ENCODE measurements at places on chromosomes 7 and 10.

GRCh38 chr10:52558090-52558489 is 214.5 kb downstream of the MBL2 start:
- no peak overlapping the region for H3K27ac ChIP-seq
- peaks cover 15% of the 10 kb centered on the region for H3K36me3 ChIP-seq
- no peaks in the 10 kb centered on the region for H3K4me1 ChIP-seq
- DNase-seq = no peak
- no peaks in the 10 kb centered on the region for H3K27me3 ChIP-seq

DNA sequence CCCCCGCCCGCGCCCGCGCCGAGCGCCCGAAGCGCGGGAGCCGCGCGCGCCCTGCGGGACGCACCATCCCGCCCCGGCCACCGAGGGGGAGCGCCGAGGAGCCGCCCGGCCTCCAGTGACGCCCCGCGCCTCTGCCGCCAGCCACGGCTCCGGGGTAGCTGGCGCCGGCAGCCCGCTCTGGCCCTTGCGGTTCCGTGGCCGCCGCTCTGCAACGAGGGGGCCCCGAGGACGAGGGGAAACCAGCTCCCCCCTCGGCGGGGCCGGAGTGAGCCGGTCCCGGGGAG is at the start of gene PAXIP1:
TSS of gene PAXIP1 (minus strand) at position 33 of the 284 bp plus-strand sequence. CDS start 195 bp downstream, outside the sequence.
- H3K4me1 ChIP-seq = peaks cover 17% of the 10 kb centered on the region
- peak within 1 kb of the TSS; percentile 98 for H3K4me3 ChIP-seq
- peak within 1 kb of the TSS; percentile 99 for H3K27ac ChIP-seq
- peak; percentile 75 for DNase-seq
- H3K27me3 ChIP-seq = peaks cover 3% of the 10 kb centered on the region
- peaks cover 22% of the 10 kb centered on the region for H3K36me3 ChIP-seq

DNA sequence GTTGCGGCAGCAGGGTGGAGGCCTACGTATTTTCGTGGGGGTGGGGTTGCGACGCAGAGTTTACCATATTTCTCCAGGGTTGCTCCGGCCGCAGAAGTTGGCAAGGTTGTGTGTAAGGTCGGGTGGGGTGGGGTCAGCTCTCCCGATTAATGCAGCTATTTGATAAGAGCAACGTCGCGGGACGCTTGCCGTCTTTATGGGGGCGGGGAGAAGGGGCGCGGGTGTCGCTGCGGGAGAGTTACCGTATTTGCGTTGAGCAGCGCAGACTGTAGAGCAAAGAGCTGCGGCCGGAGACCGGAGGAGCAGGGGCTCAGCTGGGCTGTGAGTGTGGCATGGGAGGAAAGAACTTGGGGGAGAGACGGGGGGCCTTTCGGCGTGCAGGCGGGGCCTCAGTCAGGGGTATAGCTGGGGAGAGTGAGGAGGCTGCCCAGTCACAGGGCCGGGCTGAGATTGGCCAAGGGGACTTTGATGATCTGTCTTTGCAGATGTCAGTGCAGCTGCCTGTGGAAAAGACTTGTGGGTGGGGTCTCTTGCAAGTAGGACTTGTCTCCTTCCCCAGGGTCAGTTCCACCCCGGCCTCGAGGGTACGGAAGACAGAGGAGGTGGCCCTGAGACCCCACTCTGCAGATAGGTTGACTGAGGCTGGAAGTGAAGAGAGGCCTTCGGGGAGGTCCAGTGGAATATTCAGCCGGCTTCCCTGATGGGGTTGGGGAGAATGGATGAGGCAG is 26.6 kb downstream of the ZNF775 start:
- peaks cover 17% of the 10 kb centered on the region for H3K27me3 ChIP-seq
- peak overlapping the region; percentile 91 for H3K4me3 ChIP-seq
- peak overlapping the region; percentile 4 for H3K27ac ChIP-seq
- peaks cover 77% of the 10 kb centered on the region for H3K4me1 ChIP-seq
- peaks cover 14% of the 10 kb centered on the region for H3K36me3 ChIP-seq

DNA sequence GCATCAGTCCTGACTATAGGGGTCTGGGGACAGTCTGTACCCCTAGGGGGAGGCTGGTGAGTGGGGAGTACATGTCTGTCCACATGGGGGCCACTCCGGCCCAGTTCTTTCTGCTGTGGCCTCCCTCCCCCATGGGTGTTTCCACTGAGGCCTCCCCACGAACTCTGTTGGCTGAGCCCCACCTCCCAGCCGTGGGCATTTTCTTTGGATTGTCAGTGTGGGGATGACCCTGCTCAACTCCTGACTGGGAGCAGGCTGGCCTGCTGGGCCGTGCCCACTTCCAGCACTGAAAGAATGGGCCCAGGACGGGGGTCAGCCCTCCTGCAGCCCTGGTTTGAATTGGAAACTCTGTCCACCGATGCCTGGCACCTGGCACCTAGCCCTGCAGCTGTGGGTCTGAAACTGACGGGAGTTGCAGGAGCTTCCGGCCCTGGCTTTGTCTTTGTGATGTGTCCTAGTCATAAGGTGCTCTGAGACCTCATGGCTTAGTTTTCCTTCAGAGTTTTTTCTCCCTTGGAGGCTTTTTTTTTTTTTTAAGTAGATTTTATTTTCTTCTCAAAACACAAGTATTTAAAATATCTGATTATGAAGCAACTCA is 46.5 kb downstream of the LHPP start:
- peaks cover 14% of the 10 kb centered on the region for H3K27me3 ChIP-seq
- peaks cover 22% of the 10 kb centered on the region for H3K4me1 ChIP-seq
- no peaks in the 10 kb centered on the region for H3K36me3 ChIP-seq
- no peak overlapping the region for H3K4me3 ChIP-seq
- no peak overlapping the region for H3K27ac ChIP-seq

DNA sequence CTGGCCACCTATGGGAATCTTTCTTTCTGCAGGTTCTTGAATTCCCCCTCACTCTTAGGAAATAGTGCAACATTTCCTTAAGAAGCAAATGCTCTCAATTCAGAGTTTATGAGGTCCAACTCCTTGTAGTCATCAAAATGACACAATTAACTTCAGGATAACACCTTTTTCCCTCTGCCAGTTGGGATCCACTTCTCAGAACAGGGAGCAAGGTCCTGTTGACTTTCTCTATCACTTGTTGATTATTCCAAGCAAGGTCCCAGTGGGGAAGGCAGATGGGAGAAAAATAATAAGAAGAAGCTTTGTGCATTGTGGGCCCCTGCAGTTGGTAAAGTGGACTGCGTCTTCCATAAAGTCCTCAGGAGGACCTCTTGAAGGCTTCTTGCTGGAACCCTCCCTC is 315.6 kb upstream of the NPSR1 start:
- no peak overlapping the region for H3K4me3 ChIP-seq
- H3K4me1 ChIP-seq = peaks cover 13% of the 10 kb centered on the region
- no peaks in the 10 kb centered on the region for H3K27me3 ChIP-seq
- no peak overlapping the region for H3K27ac ChIP-seq
- peaks cover 1% of the 10 kb centered on the region for H3K36me3 ChIP-seq
- no peak for DNase-seq

DNA sequence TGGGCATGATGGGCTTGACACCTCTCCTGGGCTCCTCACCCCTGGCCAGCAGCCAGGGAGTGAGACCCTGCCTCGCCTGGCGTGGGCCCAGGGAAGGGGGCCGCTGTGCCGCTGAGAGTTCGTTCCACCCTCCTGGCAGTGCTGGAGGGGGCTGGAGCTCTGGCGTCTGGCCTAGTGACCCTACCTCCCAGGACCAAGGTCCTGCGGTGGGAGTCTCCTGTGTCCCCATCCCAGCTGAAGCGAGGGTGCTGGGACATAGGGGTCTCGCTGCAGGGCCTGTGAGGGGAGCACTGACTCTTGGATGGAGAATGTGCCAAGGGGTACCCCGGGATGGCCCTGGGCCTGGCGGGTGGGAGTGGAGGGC is 1.2 kb downstream of the GTF2IRD1 start:
- DNase-seq = peak; percentile 40
- H3K27me3 ChIP-seq = peaks cover 4% of the 10 kb centered on the region
- no peak overlapping the region for H3K27ac ChIP-seq
- H3K4me3 ChIP-seq = peak overlapping the region; percentile 77

GRCh38 chr10:61487506-61487905 is 34.3 kb upstream of the TMEM26 start:
- peaks cover 4% of the 10 kb centered on the region for H3K27me3 ChIP-seq
- no peaks in the 10 kb centered on the region for H3K4me1 ChIP-seq
- H3K4me3 ChIP-seq = no peak overlapping the region
- DNase-seq = no peak
- no peaks in the 10 kb centered on the region for H3K36me3 ChIP-seq

- peaks cover 20% of the 10 kb centered on the region for H3K27me3 ChIP-seq
- H3K27ac ChIP-seq = peak overlapping the region; percentile 26
- no peak for DNase-seq
- H3K36me3 ChIP-seq = no peaks in the 10 kb centered on the region
- peaks cover 35% of the 10 kb centered on the region for H3K4me1 ChIP-seq
These were observed 217.0 kb downstream of the CREB5 start for GRCh38 chr7:28629216-28629842.

DNA sequence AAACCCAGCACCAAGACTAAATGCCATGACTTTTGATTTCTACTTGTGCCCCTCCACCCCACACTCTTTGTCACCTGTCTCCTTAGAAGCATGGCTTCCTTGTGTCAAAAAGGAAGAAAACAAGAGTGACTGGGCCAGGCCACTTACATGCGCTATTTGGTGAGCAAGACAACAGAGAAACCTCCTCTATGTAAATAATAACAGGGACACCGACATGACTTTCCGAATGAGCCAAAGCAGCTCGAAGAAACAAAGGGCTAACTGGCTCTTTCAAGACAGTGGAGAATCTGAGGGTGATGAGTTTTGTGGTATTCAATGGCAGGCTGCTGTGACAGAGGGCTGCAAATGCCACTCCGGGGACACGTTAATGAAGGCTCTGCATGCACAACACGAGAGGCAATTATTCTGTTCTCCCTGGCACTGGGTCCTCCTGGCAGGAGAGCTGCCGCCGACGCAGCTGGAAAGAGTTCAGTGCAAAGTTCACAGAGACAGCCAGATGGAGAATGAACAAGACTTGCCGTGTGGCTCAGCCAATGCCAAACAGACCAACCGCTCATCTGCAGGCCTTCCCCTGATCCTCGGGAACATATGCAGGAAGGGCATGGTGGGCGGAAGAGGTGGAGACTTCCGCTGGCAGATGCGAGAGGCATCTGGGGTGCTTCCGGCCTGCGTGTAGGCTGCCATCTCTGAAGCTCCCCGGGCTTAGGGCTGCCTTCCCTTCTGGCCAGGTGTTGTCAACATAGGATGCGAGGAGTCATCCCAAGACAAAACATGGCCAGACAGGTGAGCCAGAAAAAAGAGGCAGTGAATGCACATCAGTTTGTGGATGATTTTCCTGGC is 59.1 kb upstream of the SMNDC1 start:
- no peaks in the 10 kb centered on the region for H3K36me3 ChIP-seq
- no peak for DNase-seq
- H3K4me3 ChIP-seq = no peak overlapping the region
- H3K27ac ChIP-seq = no peak overlapping the region
- H3K4me1 ChIP-seq = peaks cover 37% of the 10 kb centered on the region
- H3K27me3 ChIP-seq = peaks cover 8% of the 10 kb centered on the region

DNA sequence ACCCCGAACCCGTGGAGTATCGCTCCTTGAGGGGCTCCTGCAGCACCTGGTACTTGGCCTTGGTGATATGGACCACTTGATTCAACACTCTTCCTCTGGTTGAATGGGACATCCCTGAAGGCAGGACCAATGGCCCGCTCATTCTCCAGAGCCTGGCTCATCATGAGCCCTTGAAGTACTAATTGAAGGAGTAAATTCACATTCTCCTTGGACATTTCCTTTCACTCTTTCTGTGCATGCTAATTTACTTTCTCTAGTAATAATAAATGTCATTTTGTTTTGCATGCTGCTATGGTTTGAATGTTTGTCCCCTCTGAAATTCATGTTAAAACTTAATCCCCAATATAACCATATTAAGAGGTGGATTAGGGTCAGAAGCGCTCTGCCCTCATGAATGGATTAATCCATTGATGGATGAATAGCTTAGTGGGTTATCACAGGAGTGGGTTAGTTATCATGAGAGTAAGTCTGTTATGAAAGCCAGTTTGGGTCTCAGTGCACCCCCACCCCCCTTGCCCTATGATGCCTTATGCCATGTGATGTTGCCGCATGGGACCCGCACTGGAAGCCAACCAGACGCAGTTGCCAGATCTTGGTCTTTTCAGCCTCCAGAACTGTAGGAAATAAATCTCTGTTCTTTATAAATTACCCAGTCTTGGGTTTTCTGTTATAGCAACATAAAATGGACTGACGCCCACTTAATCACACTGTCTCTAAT is 23.8 kb downstream of the FGFBP3 start:
- H3K4me3 ChIP-seq = no peak overlapping the region
- DNase-seq = no peak
- no peaks in the 10 kb centered on the region for H3K36me3 ChIP-seq
- H3K27ac ChIP-seq = peak overlapping the region; percentile 49
- H3K4me1 ChIP-seq = peaks cover 67% of the 10 kb centered on the region
- no peaks in the 10 kb centered on the region for H3K27me3 ChIP-seq

DNA sequence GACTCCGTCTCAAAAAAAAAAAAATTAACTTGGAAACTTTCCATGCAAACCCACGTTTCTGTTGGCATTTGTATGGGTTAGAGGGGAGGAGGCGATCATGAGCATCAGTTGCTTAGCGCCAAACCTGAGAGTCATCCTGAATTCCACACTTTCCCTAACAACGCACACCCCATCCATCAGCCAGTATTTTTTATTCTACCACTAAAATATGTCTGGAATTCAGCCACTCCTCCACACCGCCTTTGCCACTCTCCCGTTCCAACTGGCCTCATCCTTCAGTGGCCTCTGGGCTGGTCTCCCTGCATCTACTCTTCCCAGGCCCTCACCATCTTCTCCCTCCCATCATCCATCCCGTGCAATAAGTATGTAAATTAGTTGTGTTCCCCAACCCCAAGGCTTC is 4.7 kb upstream of the LMBR1 start:
- peaks cover 13% of the 10 kb centered on the region for H3K27me3 ChIP-seq
- no peak for DNase-seq
- no peak overlapping the region for H3K27ac ChIP-seq
- H3K36me3 ChIP-seq = no peaks in the 10 kb centered on the region
- H3K4me3 ChIP-seq = no peak overlapping the region

- H3K4me3 ChIP-seq = no peak overlapping the region
- H3K27me3 ChIP-seq = no peaks in the 10 kb centered on the region
- no peak for DNase-seq
- peaks cover 13% of the 10 kb centered on the region for H3K36me3 ChIP-seq
- H3K4me1 ChIP-seq = peaks cover 11% of the 10 kb centered on the region
These were observed 569.5 kb upstream of the LRRN3 start for GRCh38 chr7:110521357-110521911.

DNA sequence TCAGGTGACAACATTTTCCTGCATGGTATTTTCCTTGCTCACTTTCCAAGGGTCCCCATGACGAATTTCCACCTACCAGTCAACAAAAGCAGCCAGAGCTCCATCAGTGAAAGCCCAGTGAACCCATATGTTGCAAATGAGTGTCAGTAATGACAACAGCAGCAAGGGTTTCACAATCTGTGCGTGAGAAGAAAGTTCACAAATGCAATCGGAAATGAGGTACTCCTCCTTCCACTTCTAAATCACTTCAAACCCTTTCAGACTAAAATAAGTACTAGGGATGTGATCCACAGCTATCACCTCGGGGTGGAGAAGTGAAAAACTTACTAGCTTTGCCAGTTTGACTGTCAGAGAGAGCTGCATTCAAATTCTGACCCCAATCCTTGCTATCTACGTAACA is 55.6 kb upstream of the BET1 start:
- H3K36me3 ChIP-seq = peaks cover 16% of the 10 kb centered on the region
- peaks cover 88% of the 10 kb centered on the region for H3K4me1 ChIP-seq
- H3K27me3 ChIP-seq = no peaks in the 10 kb centered on the region
- no peak for DNase-seq

- H3K4me1 ChIP-seq = peaks cover 35% of the 10 kb centered on the region
- H3K27me3 ChIP-seq = peaks cover 27% of the 10 kb centered on the region
- H3K4me3 ChIP-seq = no peak overlapping the region
- DNase-seq = no peak
- no peak overlapping the region for H3K27ac ChIP-seq
These were observed 2.8 kb downstream of the MPP7 start for GRCh38 chr10:28300027-28300426.

- no peak for DNase-seq
- H3K27ac ChIP-seq = no peak overlapping the region
- H3K4me3 ChIP-seq = no peak overlapping the region
- peaks cover 66% of the 10 kb centered on the region for H3K4me1 ChIP-seq
- no peaks in the 10 kb centered on the region for H3K27me3 ChIP-seq
These were observed 441.4 kb upstream of the ZMIZ1 start for GRCh38 chr10:78627254-78627795.
